MG63 (cell line): ENCODE measurements at places on chromosomes 11 and 22.

- DNase-seq: no peak
Observed at GRCh38 chr22:42397332-42398249, 34.6 kb downstream of the NFAM1 start.

- no peak for DNase-seq
Observed at GRCh38 chr11:127844876-127845275, 742.5 kb downstream of the ETS1 start.

DNA sequence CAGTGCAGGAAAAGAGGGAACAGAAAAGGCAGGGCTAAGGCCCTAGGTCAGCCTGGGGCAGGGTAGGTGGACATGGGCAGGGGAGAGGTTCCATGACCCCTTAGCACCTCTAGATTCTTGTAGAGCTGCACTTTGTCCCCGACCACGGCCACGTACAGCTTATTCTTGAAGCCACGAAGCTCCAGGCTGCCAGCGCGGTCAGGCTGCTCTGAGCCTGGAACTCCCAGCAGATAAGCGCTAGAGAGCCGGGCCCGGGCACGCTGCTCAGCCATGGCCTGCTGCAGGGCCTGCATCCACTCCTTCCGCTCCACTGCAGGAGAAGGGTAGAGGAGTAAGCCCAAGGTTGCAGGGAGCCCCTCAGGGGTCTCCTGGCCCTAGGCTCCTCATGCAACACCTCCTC is 36.1 kb upstream of the PDE2A start:
- DNase-seq: no peak

- no peak for DNase-seq
Observed at GRCh38 chr11:27874998-27875830, 175.0 kb upstream of the BDNF start.

GRCh38 chr11:78140392-78141077 is 1.1 kb upstream of the ALG8 start:
- DNase-seq: no peak

- no peak for DNase-seq
Observed at GRCh38 chr11:32830796-32831195, 1.1 kb downstream of the PRRG4 start.

- DNase-seq: no peak
Observed at GRCh38 chr11:62068730-62069129, 55.1 kb upstream of the INCENP start.
